ENCODE measurements at places on chromosomes 5 and 9.

DNA sequence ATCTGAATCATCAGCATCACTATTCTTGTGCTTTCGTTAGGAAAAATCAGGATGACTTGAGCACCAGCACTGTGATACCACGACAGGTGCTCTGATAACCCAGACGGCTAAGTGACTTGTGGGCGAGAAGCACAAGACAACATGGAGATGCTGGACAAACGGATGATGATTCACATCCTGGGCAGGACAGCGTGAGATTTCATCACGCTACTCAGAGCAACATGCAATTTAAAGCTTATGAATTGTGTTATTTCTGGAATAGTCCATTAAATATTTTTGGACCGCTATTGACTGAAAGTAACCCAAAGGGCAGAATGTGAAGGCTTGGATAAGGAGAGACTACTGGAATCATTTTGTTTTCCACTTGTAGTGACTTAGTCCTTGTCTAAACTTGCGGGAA, 114.8 kb upstream of the DAPK1 start:
- no peak for DNase-seq

GRCh38 chr9:87223392-87224246, 274.0 kb upstream of the DAPK1 start:
- DNase-seq: no peak

DNA sequence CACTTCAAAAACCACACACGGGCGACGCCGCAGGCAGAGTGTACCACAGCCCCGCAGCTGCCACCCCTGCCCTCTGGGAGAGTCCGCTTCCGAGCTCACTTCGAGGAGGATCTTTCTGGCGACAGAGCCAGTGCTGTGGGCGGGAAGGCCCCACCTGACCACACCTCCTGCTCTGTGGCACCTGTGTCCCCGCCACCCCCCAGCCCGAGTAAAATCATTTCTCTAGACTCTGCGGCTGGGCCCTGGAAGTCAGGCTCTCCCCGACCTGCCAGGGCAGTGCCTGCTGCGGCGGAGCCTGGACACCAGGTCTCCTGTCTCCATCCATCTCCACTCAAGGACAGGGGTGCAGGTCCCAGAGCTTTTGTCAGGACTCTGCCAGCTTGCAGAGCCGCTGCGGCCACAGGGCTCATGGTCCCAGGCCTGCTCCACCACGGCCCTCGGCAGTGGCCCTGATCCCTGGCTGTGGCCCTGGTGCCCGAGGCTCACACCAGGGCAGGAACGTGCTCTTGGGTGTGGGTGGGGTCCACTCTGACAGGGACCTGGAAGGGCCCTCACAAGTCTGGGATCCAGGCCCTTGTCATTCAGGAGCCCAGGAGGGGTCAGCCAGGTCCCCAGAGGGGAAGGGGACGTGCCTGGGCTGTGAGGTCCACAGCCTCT, 20.9 kb upstream of the CAMSAP1 start:
- DNase-seq: no peak

GRCh38 chr9:114487607-114488300, 17.5 kb downstream of the WHRN start:
- DNase-seq: peak; percentile 71

GRCh38 chr5:111364992-111365391, 140.8 kb downstream of the CAMK4 start:
- no peak for DNase-seq

- no peak for DNase-seq
Measured at GRCh38 chr5:128765448-128766061, 199.7 kb upstream of the SLC27A6 start.

DNA sequence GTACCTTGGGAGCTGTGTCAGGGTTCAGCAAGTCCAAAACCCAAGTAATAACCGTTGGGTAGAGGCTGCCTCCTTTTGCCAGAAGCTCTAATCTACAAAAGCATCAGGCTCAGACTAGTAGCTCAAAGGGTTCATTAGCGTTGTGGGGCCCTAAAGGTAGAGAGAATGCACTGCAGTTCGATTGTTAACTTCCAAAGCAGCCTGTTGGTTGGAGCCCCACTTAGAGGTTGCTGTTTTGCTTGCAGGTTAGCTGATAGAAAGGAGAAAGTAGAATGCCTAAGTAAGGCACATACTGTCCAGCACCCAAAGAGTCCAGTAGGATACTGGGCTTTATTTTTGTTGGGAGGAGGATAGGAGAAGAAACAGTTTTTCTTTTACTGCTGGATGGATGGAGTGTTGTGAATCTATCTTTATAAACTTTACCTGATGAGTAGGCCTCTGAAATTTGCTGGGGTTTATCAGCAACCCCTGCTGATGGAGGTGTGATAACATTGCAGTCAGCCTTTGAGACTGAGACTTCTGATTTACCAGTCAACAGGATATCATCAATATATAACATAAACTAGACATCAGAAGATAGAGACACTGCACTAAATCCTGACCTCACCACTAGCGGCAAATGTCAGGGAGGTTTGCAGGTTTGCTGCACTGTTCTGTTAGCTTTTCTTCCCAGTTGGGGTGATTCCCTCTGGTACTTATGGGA, 34.8 kb downstream of the ZNF131 start:
- no peak for DNase-seq

DNA sequence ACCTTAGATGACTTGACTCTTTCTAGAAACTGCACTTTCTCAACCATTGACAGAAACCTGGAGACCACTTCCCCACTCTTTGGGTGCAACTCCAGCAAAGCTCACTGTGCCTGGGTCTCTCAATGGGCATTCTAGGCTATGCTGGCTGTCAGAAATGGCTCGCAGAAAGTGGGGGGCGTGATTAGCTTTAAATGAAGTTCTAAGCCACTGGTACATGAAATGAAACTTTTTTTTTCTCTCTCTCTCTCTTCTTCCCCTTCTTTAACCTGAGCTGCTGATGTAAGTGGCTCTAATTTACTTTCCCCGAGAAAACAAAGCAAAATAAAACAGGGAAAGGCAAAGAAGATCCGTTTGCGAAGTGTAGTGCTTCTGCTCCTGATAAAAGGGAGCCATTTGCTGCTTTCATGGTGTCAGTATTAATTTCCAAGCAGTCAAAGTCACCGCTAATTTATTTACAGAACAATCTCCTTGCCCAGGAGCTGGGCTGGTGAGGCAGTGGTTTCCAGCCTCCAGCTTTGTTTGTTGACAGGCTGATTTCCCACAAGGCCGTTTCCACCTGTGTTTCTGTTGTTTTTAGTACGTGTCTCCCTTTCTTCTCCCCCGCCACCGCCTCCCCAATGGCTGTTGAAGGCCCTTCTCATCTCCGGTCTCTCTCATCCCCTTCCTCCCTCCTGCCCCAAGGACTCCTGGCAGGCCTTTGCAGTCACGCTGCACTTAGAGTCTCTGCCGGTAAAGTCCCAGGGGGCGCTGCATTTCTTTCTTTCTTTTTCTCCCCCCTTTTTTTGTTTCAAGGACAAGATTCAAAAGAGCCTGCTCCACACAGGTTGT, 422.9 kb downstream of the EBF1 start:
- peak; percentile 45 for DNase-seq

- DNase-seq: no peak
Measured at GRCh38 chr9:2181792-2182191, 166.6 kb downstream of the SMARCA2 start.

- no peak for DNase-seq
Measured at GRCh38 chr9:133173056-133173455, 9.3 kb upstream of the GBGT1 start.

DNA sequence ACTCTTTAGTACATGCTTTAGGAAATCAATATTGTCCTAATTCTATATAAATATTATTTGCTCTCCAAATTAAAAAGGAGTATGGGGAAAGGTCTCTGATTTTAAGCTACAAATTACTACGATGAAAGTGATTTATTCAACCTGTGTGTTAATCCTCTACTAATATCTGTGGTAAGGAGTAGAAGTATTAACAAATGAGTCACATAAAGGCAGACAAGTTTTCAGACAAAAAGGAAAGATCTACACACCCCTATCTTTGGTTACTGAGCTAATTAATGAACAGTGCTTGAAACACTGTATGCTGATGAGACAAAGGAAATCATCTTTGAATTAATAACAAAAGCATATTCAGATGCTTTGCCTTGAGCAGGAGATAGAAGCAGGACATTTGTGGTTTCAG, 15.9 kb downstream of the LOX start:
- no peak for DNase-seq

DNA sequence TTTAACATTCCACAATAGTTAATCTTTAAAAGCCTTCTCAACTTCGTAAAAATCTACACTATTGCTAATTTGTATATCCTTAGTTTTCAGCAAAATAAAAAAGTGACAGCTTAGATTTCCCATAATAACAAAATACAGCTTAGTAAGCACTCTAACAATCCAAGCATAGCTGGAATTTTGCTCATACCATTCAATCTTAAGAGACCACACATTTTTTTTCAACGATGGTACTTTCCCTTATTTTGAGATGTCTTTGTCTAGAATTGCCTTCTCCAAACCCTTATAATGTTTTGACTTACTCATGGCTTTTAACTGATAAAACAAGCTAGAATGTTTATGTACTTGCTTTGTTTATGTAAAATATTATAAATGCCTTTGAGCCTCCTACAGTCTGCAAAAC, 65.6 kb downstream of the HOMER1 start:
- no peak for DNase-seq

DNA sequence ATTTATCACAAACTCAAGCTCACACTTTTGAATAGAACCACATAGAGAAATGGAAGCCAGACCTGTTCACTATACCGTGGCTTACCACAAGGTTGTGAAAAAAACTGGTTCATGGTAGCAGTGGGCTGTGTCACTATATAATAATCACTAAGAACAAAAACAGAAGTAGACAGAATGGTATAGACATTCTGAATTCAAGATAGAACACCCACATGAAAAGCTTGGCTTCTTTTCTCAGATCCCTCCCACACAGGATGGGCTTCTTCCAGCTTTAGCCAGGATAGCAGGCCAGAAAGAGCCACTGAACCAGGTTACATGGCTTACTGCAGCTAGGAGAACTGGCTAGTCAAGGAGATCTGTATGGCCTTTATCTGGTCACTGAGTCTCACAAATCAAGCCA, 6.1 kb upstream of the NRG2 start:
- peak; percentile 33 for DNase-seq

DNA sequence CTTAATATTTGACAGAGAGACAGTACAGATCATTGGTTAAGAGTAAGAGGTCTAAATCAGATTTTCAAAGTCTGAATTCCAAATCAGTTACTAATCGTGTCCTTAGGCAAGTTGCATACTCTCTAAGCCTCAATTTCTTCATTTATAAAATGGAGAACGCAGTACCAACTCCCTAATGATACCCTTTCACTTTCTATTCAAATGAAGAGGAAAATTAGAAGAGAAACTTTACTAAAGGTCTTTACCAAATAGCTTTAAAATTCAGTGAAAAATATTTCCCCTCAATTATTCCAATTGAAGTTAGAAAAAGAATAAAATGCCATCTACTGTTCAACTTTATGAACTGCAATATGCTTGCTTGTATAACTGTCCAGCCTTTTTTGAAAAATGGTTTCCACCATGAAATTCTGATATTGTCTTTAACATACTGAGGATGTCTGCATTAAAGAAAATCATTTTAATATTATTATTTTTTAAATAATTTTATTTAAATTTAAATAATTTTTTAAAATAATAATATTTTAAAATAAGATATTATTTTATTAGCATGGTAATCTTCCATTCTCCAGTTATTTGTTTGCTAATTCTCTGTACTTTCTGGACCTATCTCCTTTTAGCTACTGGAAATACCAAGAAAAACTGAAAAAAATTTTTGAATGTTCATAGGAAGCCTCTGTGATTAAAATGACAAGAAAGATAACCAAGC, 36.0 kb downstream of the POC5 start:
- DNase-seq: peak; percentile 20

DNA sequence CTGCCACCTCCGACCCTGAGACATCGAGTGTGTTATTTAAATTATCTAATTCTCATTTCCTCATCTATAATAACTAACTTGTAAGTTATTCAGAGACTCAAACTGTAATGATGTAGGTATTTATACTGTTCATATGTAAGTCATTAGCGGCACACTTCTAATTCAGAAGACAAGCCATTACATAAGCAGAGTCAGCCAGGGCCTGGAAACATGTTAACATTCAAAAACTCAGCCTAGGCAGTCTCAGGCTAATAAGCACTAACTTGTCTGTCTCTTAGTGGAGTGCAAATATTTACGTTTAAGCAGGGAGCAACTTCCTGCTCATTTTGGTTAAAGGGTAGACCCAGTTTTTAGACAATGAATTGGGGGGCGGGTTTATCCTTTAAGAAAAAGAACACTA, 598.4 kb downstream of the ACTL7B start:
- DNase-seq: no peak

GRCh38 chr9:69465473-69465872, 140.5 kb downstream of the ENTREP1 start:
- no peak for DNase-seq

DNA sequence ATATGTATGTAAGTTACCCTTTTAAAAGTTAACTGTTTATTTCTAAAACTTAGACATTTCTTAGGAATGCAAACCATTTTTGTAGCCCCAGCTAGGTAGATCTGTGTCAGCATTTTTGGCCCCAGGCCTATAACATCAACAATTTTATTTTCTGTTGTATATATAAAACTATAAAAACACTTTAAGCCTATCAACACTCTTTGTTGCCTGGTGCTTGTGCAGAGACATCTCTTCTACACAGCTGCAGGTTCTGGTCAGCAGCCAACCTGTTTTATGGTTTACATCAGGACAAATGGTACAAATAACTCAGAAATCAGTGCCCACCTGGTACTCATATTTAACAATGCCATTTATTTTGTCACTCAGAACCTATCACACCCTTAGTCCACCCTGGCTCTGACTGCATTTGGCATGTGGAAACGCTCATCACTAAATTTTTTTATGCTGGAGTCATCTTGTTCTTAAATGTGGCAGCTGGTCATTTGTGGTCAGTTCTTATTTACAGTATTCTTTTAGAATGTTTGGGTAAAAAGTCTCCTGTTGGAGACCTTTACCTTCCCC, 173.4 kb downstream of the DNAH5 start:
- DNase-seq: no peak

- no peak for DNase-seq
Measured at GRCh38 chr5:120779674-120780073, 315.6 kb downstream of the PRR16 start.

GRCh38 chr9:37174247-37174646, 53.9 kb downstream of the ZCCHC7 start:
- no peak for DNase-seq

- no peak for DNase-seq
Measured at GRCh38 chr9:112831281-112831851, 59.3 kb downstream of the SLC46A2 start.

DNA sequence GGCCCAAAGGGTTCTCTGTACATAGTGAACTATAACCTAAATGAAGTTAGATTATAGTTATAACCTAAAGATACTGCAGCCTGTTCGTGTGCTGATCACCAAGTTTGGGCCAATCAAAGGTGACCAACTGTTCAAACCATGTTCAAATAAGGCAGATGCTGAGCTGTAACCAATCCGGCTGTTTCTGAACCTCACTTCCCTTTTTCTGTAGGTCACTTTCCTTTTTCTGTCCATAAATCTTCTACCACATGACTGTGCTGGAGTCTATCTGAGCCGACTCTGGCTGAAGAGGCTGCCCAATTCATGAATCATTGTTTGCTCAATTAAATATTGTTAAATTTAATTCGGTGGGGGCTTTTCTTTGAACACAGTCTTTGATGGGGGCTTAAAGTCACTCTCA, 1920.2 kb downstream of the MAT2B start:
- no peak for DNase-seq

Measured in GM20000 (cell line).